ENCODE measurements at places on chromosomes 1 and 21.

DNA sequence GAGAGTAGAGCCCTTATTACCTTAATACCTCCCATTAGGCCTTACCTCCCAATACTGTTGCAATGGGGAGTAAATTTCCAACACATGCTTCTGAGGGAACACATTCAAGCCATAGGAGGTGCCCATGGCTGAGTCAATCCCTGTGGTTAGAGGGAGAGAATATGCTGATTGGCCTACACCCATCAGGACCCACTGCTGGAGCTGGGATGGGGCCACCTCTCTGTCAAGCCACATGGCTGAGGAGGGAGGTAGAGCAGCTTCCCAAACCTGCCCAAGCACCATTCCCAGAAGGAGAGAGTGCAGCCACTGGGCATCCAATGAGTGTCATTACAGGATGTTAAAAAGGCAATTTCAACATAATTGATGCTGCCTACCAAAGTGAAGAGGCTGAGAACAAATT, 228.1 kb downstream of the C1orf94 start:
- DNase-seq, result no peak

- peak; percentile 22 for DNase-seq
Observed at GRCh38 chr1:186618401-186619170, 61.6 kb downstream of the PTGS2 start.

DNA sequence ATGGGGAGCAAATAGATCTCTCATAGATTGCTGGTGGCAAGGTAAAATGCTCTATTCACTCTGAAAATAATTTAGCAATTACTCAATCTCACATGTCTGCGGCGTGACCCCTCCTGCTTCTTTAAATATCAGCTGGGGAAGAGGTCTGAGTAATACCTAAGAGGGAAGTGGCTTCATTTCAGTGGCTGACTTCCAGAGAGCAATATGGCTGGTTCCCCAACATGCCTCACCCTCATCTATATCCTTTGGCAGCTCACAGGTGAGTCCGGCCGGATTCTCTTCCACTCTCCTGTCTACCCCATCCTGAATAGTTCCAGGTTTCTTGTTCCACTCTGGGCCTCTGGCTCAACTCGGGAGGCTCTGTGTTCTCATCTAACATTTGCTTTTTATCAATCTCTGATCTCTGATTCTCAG, at the start of gene SLAMF7:
TSS of gene SLAMF7 (plus strand) at position 150 of the 414 bp plus-strand sequence. CDS start at position 205, 55 bp downstream.
- peak; percentile 71 for DNase-seq

DNA sequence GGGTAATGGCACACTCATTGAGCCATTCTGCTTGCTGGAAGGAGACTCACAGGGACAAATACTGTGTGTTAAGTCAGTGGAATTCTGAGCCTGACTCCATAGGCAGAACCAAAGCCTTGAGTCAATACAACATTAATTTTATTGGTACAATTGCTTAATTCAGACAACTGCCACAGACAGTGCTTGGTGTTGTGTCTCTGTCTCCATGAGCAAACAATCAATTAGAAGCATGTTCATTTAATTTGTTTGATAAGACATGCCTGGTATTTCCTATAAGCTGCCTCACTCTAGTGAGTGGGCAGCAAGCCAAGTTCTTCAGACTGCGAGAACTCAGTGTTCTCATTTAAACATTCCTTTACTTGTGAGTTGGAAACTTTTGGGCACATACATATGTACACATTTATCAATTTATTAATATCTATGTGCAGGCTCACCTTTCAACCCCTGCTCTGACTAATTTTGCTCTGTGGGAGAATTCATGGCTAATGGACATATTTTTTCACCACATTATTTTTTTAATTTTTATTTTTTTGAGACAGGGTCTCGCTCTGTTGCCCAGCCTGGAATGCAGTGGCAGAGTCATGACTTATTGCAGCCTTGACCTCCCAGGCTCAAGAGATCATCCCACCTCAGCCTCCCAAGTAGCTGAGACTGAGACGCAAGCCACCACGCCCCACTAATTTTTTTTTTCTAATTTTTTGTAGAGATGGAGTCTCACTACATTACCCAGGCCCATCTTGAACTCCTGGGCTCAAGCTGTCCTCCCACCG, 4.5 kb upstream of the SRSF10 start:
- DNase-seq, result no peak

- no peak for DNase-seq
Observed at GRCh38 chr21:38306433-38307141, 49.8 kb downstream of the KCNJ15 start.

DNA sequence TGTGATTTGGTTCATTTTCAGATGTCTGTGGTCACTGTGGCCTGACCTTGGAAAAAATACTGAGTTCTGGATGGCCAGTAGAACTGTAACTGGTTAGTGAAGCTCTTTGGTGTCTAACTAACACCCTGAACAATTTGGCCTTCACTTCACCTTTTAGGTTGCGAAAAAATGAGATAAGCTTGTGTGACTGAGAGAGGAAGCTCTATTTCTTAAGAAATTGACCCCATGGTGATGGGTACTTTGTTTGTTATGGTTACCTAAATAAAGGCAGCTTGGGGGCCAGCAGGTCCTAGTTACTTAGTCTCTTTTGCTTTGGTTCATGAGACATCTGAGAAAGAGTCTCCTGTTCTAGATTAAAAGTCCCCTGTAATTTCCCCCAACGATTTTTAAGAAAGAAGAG, 181.6 kb downstream of the ZNF326 start:
- no peak for DNase-seq

DNA sequence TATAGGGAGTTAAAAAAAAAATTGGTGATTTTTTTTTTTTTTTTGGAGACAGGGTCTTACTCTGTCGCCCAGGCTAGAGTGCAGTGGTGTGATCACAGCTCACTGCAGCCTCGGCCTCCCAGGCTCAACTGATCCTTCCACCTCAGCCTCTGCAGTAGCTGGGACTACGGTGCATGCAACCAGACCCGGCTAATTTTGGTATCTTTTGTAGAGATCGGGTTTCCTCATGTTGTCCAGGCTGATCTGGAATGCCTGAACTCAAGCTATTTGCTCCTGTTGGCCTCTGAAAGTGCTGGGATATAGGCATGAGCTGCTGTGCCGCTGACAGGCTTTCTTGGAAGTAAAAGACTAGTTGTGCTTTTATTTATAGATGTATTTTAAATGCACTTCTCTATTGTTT, 3.0 kb downstream of the CDC42 start:
- no peak for DNase-seq

DNA sequence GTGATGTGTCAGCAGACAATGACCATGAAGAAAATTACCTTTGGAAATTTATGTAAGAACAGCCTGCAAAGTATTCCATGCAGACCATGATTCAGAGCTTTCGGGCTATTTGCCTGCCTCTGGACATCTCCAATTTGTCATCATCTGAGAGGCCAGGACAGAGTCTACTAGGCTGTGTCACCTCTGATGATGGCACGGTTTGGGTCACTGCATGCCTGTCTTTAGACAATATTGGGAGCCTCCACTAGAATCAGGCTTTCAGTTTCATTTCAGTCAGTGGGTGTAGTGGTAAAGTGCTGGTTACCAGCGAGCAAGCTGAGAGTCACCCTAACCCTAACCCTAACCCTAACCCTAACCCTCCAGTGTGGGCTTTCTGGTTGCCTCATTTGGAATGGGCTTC, 80.8 kb downstream of the KCNJ6 start:
- no peak for DNase-seq

DNA sequence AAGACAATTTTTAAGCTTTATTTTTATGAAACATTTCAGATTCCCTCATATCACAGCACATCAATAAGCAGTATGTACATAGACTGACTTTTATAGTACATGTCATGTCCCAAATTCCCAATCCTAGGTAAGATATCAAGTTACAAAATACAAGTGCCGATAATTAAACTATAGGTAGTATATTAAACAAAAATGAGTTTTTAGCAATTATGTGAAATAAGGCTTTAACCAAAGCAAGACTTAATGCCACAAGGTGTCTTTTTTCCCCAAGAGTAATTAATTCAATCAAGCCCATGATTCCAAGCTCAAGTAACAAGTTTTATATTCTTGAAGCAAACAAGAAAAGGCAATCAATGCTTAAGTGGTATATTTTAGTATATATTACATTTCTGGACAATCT, 4.9 kb downstream of the EXOC8 start:
- no peak for DNase-seq

DNA sequence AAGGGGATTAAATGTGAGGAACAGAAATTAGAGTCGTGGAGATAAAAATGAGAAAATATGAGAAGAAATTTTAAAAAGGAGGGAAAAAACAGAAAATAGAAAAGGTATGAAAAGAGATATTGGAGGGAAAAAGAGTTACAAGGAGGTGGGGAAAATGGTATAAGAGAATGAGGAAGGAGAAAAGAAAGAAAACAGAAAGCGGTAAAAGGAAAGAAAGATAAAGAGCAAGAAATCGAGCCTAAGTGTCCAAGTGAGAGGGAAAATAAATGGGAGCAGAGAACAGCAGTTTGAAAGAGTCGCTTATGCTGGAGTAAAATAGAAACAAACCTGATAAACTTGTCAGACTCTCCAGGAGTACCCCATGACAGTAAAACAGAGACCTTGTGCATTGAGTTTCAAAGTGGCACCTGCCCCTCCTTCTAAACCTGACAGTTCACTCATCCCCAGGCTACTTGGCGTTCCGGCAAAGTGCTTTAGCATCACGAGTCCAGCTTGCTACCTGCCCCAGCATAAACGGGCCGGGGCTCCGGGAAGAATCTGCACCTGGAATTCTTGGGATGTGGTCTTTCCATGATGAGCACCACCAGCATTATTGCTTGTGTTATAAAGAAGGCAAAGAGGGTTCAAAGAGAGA, 585 bp downstream of the NEGR1 start:
- peak; percentile 6 for DNase-seq

GRCh38 chr1:230237805-230238204, 170.8 kb downstream of the GALNT2 start:
- no peak for DNase-seq

DNA sequence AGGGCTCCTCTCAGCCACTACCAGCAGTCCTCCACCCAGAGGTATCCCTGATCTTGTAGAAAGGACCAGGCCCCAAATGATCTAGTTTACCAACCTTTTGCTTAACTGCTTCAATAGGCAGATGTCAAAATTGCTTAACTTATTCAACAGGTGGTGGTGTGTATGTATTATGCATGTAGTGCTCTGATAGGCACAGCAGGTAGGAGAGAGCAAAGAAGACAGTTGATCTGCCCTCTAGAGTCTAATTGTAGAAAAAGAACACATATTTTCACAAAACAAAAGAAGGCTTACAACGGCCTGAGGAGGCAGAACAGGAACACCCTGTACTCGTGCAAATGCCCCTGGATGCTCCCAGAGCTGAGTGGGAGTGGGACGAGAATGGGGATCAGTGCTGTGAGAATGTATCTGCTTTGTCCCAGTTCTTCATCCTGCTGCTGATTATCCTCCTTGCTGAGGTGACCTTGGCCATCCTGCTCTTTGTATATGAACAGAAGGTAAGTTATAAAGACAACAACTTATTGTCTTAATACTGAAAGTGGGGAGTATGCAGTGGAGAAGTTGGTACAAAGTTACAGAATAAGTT, 21.1 kb downstream of the CD53 start:
- DNase-seq, result no peak

GRCh38 chr1:25820247-25821111, 725 bp downstream of the MTFR1L start:
- DNase-seq, result peak; percentile 77

DNA sequence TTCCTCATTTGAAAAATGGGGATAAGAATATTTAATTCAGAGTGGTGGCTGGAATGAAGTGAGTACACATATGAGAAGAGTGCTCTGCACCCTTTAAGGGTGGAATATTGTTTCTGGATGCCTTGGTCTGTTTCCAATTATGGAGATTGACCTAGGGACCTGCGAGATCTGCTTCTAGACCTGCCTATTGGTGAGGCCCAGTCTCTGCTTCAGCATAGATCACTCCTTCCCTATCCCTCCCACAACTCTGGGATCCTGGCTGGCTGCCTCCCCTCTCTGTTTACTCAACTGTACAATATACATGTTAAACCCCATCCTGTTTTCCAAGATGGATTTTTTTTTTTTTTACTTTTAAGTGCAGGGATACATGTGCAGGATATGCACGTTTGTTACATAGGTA, 6.4 kb upstream of the LDLRAD1 start:
- no peak for DNase-seq

DNA sequence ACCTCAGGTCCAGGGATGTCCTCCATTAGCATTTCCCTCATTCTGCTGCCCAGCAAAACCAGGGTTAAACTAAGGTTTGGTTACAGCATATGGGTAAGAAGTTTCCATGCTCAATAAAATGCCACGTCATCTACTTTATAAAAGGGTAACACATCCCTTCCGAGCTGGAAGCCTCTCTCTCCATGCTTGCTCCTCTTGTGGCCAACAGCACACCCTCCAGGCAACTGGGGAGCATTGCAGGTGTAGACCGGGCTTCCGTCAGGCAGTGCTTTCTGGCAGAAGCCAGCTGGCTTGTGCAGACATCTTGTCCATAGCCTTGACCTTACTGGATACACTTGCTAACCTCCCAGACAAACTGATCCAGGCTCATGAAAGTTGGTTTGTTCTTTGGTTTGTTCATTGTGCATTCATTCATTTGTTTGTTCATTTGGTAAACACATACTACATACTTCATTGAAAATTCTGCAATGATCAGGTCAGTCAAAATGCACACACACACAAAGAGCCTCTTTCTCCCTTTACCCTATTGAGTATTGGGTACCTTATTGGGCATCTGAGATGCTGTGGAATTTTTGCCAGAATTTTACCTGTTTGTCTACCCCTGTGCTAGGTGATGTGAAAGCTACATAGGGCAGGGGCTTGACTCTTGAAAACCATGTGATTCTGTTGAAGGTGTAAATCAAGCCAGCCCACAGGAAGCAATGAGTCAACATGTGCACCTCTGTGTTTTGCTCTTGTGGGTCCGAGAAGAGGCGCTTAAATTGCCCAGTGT, 422.8 kb downstream of the CAMTA1 start:
- no peak for DNase-seq

GRCh38 chr1:22484706-22485345, 33.2 kb downstream of the ZBTB40 start:
- no peak for DNase-seq

GRCh38 chr1:81678779-81679178, 122.0 kb upstream of the ADGRL2 start:
- DNase-seq, result no peak

GRCh38 chr1:111082421-111083203, 57.3 kb downstream of the DRAM2 start:
- DNase-seq, result no peak

DNA sequence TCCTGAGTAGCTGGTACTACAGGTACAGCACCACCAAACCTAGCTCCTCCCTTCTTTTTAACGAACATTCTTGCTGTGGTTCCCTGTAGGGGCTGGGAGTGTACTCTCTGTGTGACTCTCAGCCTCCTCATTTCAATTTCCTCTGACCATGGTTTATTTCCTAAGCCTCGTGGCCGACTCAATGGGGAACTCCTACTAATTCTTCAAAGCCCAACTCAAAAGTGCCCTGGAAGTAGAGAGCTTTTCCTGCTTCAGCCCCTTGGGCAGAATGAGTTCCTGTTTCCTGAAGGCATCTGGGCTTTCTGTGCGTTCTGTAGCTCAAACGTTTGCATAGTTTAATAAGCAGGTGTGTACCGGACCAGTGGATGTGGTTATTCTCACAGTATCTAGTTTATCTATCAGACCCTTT, 70.9 kb upstream of the ACOT11 start:
- no peak for DNase-seq

Data from immature natural killer cell (primary cell).